ENCODE measurements at places on chromosomes 6 and 20. TPM values are rescaled to one million over a fixed set of nuclear protein-coding genes. Genes with fewer than 3 reads are reported as not detected.

GABRR2 gene
- 0.49 TPM for total RNA-seq

- H3K4me3 ChIP-seq: no peak overlapping the region
- H3K27ac ChIP-seq: no peak overlapping the region
- no peaks in the 10 kb centered on the region for H3K27me3 ChIP-seq
- H3K36me3 ChIP-seq: no peaks in the 10 kb centered on the region
Observed at GRCh38 chr6:130760006-130760405, 67.2 kb upstream of the SMLR1 start.

PLN gene
- 24.1 TPM for total RNA-seq

DNA sequence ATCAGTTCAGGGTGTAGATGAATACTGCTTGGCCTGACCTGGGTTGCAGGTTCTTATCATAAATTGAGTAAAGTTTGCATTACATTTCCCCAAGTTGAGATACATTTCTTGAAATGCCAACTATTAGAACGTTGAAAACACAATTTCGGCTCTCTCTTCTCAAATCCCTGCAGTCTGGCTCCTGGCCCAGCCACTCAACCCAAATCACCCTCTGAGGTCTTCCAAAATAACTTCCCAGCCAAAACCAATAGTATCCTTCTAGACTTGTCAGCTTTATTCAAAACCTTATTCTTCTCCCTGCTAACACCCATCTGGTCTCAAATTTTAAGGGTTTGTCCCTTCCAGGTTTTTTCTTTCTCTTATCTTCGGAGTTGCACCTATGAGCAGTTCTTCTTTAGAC, 263.6 kb downstream of the EYA4 start:
- H3K27ac ChIP-seq: no peak overlapping the region
- H3K4me1 ChIP-seq: no peaks in the 10 kb centered on the region
- no peak for DNase-seq
- H3K36me3 ChIP-seq: no peaks in the 10 kb centered on the region
- no peak overlapping the region for H3K4me3 ChIP-seq

DNA sequence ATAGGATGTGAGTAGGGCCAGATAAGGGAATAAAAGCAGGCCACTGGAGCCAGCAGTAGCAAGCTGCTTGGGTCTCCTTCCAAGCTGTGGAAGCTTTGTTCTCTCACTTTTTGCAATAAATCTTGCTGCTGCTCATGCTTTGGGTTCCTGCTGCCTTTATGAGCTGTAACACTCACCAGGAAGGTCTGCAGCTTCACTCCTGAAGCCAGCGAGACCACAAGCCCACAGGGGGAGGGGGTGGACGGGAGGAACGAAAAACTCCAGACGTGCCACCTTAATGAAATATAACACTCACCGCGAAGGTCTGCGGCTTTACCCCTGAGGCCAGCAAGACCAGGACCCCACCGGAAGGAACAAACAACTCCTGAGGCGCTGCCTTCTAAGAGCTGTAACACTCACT, 1324.4 kb upstream of the EYS start:
- H3K36me3 ChIP-seq: no peaks in the 10 kb centered on the region
- no peaks in the 10 kb centered on the region for H3K27me3 ChIP-seq
- no peak for DNase-seq
- H3K27ac ChIP-seq: no peak overlapping the region
- no peak overlapping the region for H3K4me3 ChIP-seq

DNA sequence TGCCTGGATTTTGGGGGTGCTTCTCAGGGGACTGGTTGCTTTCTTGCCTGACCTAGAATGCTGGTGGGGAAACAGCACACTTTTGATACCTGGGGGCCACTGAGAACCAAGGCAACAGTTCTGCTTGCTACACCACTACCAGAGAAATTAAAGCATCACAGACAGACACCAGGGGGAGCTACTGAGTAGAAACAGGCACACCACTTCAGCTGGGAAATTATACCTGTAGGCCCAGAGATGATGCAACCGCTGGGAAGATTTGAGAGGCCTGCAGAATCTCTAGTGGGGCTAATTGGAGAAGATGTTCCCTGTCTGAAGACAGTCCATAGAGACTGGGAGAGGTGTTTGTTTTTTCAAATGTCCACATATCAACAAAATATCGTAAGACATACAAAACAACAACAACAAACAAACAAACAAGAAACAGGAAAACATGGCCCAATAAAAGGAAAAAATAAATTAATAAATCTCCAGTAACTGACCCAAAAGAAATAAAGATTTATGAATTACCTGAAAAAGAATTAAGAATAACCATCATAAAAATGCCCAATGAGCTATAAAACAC, 129.4 kb upstream of the RIN2 start:
- peak; percentile 88 for DNase-seq
- no peaks in the 10 kb centered on the region for H3K4me1 ChIP-seq
- H3K4me3 ChIP-seq: no peak overlapping the region
- H3K27ac ChIP-seq: no peak overlapping the region
- H3K36me3 ChIP-seq: no peaks in the 10 kb centered on the region

DNA sequence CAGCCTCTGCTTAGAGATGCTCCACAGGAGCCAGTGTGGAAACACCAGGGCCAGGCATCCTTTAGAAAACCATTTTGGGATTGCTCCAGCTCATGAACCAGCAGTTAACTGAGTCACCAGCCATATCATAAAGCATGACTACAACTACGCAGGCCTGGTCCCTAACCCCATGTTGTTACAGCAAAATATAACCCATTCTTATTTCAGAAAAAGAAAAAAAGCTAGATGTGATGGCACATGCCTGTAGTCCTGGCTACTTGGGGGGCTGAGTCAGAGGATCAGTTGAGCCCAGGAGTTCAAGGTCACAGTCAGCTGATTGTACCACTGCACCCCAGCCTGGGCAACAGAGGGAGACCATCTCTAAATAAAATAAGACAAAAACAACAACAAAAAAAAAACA, 36.8 kb downstream of the C6orf15 start:
- peaks cover 3% of the 10 kb centered on the region for H3K4me1 ChIP-seq
- H3K27ac ChIP-seq: no peak overlapping the region
- DNase-seq: no peak
- H3K36me3 ChIP-seq: no peaks in the 10 kb centered on the region
- H3K4me3 ChIP-seq: no peak overlapping the region

DNA sequence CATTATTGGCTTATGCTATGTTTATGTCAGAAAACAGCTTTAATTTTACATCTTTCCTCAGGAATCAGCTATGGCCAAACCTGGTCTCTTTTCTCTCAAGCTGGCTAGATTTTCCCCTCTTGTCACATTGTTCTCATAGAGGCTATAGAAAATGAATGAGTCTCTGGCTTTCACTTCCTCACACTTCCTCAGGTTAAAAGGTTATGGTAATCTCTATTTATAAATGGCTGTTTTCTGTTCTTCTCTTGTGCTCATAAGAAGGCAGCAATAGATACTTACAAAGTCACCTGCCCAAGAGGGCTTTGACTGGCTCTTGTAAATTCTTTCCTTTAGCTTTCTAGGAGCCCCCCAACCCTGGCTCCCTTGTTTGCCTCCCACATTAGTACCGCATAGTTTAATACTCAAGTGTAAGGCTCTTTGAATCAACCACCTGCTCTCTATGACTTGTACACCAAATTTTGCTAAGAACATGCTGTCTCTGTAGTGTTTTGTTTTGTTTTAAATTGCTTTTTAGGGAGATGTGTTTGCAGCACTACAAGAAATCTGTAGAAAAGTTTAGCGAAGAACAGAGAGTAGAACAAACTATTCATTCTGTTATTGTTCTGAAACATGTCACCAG, 897.4 kb upstream of the CITED2 start:
- no peak for DNase-seq
- no peaks in the 10 kb centered on the region for H3K27me3 ChIP-seq
- H3K4me3 ChIP-seq: no peak overlapping the region
- no peaks in the 10 kb centered on the region for H3K36me3 ChIP-seq

DNA sequence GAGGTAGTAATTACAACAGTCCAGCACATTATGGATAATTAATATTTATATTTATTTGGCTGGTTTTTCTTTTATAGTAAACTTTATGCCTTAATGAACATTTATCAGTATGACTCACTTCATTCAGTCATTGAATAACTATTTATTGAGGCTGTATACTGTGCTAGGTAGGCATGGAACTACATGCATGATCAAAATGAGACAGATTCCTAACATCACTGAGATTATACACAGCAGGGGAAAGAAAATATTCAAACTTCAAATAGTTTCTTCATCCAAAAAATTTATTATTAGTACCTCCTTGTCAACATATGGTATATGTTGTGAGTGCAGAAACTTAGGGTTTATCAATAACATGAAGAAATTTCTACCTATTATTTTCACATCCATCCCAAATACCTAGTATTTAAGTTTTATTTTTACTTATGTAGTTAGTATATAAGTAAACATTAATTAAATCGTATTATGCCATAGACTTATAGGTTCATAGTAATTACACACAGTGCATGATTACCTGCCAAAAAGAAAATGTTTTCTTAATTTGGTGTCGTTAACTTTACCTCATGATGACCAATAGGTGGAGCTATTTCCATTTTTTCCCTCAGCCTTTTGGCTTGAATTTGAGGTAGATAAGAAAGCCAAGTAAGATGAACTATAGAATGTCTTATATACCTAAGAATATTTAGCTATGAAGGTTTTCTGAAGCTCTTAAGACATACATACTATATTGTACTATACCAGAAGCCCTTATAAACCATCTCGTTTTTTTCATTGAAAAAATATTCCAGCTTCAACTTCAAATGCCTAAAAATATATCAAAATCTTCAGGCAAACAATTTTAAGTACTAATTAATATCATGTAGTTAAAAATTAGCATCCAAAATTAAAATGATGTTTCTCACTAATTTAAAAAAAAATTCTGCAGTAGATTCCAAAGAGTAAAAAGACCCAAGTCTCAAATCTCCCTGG, 12.5 kb upstream of the TMEM30A start:
- H3K4me1 ChIP-seq: no peaks in the 10 kb centered on the region
- DNase-seq: no peak
- H3K27me3 ChIP-seq: no peaks in the 10 kb centered on the region
- H3K36me3 ChIP-seq: no peaks in the 10 kb centered on the region
- H3K27ac ChIP-seq: no peak overlapping the region

- DNase-seq: no peak
- H3K27me3 ChIP-seq: no peaks in the 10 kb centered on the region
- no peak overlapping the region for H3K4me3 ChIP-seq
Observed at GRCh38 chr6:6655805-6656251, 67.3 kb downstream of the LY86 start.

GRCh38 chr6:11491596-11492463, 45.7 kb upstream of the TMEM170B start:
- H3K4me1 ChIP-seq: no peaks in the 10 kb centered on the region
- no peak for DNase-seq
- no peaks in the 10 kb centered on the region for H3K36me3 ChIP-seq
- H3K27me3 ChIP-seq: no peaks in the 10 kb centered on the region
- H3K27ac ChIP-seq: no peak overlapping the region

DNA sequence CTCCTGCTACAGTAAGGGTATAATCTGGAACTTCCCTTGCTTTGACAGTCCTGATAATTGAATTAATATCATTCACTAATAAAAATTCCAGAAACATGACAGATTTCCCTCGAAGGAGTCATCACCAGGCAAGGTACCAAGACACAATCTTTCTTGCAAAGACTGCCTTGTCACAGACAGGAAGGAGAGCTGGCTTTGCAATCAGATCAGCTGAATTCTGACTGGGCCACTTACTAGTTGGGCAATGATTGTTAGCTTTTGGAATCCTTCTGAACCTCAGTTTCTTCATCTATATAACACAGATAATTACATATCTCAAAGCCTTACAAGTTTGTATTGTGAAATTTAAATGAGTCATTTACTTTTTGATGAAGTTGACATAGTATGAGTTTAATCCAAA, 344.2 kb downstream of the RFPL4B start:
- no peaks in the 10 kb centered on the region for H3K36me3 ChIP-seq
- no peak overlapping the region for H3K4me3 ChIP-seq
- no peaks in the 10 kb centered on the region for H3K27me3 ChIP-seq
- H3K27ac ChIP-seq: no peak overlapping the region

DNA sequence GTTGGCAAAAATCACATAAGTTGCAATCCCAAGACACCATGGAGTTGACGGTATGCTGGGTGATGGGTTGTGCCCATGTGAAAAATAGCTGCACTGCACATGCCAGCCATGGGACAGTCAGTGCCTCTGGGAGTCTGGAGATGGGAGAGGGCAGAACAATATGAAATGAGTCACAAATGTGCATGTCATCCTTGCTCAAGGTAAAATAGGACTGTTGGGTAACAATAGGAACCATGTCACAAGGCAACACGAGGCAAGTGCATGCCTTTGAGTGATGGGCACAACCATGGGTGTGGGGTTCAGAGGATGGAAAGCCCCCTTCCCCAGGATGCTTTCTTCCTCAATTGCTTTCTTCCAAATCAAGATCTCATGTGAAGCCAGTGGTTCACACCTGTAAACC, 70.5 kb upstream of the PIM1 start:
- no peak overlapping the region for H3K4me3 ChIP-seq
- no peak for DNase-seq
- peaks cover 9% of the 10 kb centered on the region for H3K4me1 ChIP-seq
- H3K36me3 ChIP-seq: no peaks in the 10 kb centered on the region

GRCh38 chr20:48795732-48796131, 32.1 kb downstream of the PREX1 start:
- no peak overlapping the region for H3K4me3 ChIP-seq
- no peaks in the 10 kb centered on the region for H3K4me1 ChIP-seq
- DNase-seq: no peak
- no peak overlapping the region for H3K27ac ChIP-seq
- H3K27me3 ChIP-seq: no peaks in the 10 kb centered on the region

BMP7 gene
- total RNA-seq: 3.2 TPM

TMEM170B gene
- 0.82 TPM for total RNA-seq

SLC32A1 gene
- total RNA-seq: not detected

- H3K4me3 ChIP-seq: no peak overlapping the region
- H3K27ac ChIP-seq: no peak overlapping the region
- no peaks in the 10 kb centered on the region for H3K27me3 ChIP-seq
- H3K4me1 ChIP-seq: no peaks in the 10 kb centered on the region
- no peaks in the 10 kb centered on the region for H3K36me3 ChIP-seq
- DNase-seq: no peak
Observed at GRCh38 chr20:61430228-61430624, 178.2 kb downstream of the CDH4 start.

GRCh38 chr20:2559651-2560050, 23.3 kb downstream of the TMC2 start:
- H3K36me3 ChIP-seq: no peaks in the 10 kb centered on the region
- no peak overlapping the region for H3K27ac ChIP-seq
- no peaks in the 10 kb centered on the region for H3K4me1 ChIP-seq
- H3K27me3 ChIP-seq: peaks cover 14% of the 10 kb centered on the region
- H3K4me3 ChIP-seq: no peak overlapping the region
- no peak for DNase-seq

MROH8 gene
- total RNA-seq: 0.90 TPM

GRCh38 chr6:151359486-151359885, 31.9 kb downstream of the ZBTB2 start:
- no peaks in the 10 kb centered on the region for H3K4me1 ChIP-seq
- H3K4me3 ChIP-seq: no peak overlapping the region
- no peaks in the 10 kb centered on the region for H3K36me3 ChIP-seq

PPP1R3D gene
- 6.3 TPM for total RNA-seq
